ENCODE measurements at places on chromosomes 1 and 21. TPM values are rescaled to one million over a fixed set of nuclear protein-coding genes. Genes with fewer than 3 reads are reported as not detected.

DNA sequence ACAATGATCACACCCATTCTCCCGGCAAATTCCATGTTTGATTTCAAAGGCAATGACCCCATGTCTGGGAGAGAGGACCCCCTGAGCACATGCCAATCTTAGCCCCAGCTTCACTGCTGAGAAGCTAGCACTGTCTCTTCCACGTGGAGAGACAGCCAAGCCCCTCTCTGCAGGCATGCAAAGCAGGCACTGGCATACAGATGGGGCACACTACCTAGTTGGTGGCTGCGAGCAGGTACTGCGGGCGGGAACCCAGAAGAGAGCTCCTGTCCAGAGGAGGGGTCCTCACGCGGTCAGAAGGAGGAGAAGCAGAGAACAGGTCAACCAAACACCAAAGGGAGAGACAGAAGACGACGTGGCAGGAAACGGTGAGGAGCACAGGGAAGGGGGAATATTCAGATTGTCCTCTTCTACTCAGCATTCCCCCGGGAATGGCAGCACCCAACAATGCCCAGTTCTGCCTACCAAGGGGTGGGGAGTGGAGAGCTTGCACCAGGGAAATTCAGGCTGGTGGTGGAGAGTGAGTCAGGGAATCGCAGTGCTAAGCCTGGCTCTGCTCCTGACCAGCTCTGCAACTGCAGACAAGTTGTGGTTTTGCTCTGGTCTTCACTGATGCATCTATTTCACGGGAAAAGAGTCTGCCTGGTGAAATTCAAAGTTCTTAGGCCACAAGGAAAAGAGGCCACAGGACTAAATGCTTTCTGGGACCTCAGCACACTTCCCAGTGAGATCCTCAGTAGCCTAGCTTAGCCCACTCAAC lies 48.1 kb upstream of the GOLT1A start:
- DNase-seq = peak; percentile 77

The HRNR gene
- not detected for polyA plus RNA-seq

DNA sequence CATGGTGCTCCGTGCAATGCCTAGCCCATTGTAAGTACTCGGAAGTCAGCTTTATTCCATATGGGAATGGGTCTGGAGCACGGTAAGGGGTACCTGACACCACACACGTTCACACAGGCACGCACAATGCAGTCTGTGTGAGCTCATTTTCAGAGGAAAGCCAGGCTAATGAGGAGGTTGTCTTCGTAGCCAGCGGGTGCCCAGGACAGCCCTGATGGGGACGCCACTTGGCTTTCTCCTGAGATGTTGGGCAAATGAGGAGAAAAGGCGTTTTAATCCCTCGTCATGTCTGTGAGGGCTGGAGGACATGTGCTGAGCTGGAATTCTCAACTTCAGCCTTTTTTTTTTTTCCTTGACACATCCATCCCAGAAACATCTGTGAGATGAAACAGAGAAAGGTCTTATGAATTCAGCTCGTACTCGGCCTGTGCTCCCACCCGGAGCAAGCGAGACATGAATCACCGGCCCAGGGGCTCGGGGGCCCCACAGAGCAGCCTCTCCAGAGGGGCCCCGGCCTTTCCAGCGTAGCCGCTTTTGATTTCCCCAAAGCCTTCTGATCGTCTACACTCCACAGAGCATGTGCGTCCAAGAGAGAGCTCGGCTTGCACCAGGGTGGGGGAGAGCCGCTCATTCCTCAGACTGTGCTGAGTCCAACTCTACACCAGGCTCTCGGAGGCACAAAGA lies 125.1 kb downstream of the EPHB2 start:
- no peak for DNase-seq

The IGSF3 gene
- 0.03 TPM for polyA plus RNA-seq

- DNase-seq = peak; percentile 90
These were observed 177.0 kb downstream of the CLIC6 start for GRCh38 chr21:34845521-34846451.

DNA sequence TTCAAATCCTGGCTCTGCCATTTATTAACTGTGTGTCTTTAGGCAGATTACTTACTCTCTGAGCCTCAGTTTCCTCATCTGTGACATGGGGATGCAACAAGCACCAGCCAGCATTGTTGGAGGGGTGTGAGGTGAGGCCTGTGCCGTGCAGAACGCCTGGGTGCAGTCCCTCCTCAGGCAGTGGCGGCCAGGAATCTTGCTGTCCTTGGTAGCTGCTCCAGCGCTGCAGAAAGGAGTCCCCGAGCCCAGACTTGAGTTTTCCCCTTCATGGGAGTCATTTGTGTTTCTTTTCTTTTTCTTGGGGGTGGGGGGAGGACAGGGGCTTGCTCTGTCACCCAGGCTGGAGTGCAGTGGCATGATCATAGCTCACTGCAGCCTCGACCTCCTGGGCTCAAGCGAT lies 46.6 kb downstream of the DISP3 start:
- no peak for DNase-seq

GRCh38 chr1:7984811-7985210 lies 23.3 kb downstream of the PARK7 start:
- no peak for DNase-seq

The COL24A1 gene
- 2.2 TPM for polyA plus RNA-seq

- no peak for DNase-seq
These were observed 137.8 kb downstream of the LMX1A start for GRCh38 chr1:165218731-165219130.

All from IMR-90 (cell line).